ENCODE measurements at places on chromosomes 1 and 21. TPM values are rescaled to one million over a fixed set of nuclear protein-coding genes. Genes with fewer than 3 reads are reported as not detected.

DRAXIN gene
- total RNA-seq = 0.15 TPM

ENTREP3 gene
- total RNA-seq = 59.3 TPM

RHD gene
- total RNA-seq = not detected

PTPRU gene
- 3.3 TPM for total RNA-seq

GJA9 gene
- total RNA-seq = not detected

PEX19 gene
- total RNA-seq = 53.9 TPM

TRIM17 gene
- total RNA-seq = not detected

SPRR4 gene
- not detected for total RNA-seq

RBP7 gene
- not detected for total RNA-seq

MATN1 gene
- not detected for total RNA-seq

VANGL1 gene
- total RNA-seq = 1.2 TPM

ZFP69 gene
- total RNA-seq = 5.6 TPM

GRIK1 gene
- total RNA-seq = not detected

CYP4X1 gene
- not detected for total RNA-seq

DCST1 gene
- not detected for total RNA-seq

DNASE2B gene
- total RNA-seq = not detected

CELA2B gene
- total RNA-seq = not detected

GUCA2A gene
- not detected for total RNA-seq

CACNA1E gene
- not detected for total RNA-seq

AADACL3 gene
- total RNA-seq = not detected

SV2A gene
- total RNA-seq = 1.9 TPM

TBX15 gene
- not detected for total RNA-seq

SAMSN1 gene
- total RNA-seq = 2.8 TPM

SH2D2A gene
- total RNA-seq = 2.1 TPM

DPT gene
- total RNA-seq = not detected

KLHDC9 gene
- total RNA-seq = 3.0 TPM

FOXE3 gene
- total RNA-seq = not detected

CHI3L1 gene
- not detected for total RNA-seq

ITLN2 gene
- not detected for total RNA-seq

EPHA2 gene
- total RNA-seq = 0.15 TPM

OR2L3 gene
- total RNA-seq = not detected

DESI2 gene
- total RNA-seq = 58.8 TPM

RXFP4 gene
- 0.34 TPM for total RNA-seq

PTGER3 gene
- not detected for total RNA-seq

EIF2D gene
- total RNA-seq = 68.6 TPM
